AG09309 (cell line): ENCODE measurements at places on chromosomes 6 and 20.

- no peak for DNase-seq
These were observed 77.6 kb downstream of the RIN2 start for GRCh38 chr20:19835533-19836222.

DNA sequence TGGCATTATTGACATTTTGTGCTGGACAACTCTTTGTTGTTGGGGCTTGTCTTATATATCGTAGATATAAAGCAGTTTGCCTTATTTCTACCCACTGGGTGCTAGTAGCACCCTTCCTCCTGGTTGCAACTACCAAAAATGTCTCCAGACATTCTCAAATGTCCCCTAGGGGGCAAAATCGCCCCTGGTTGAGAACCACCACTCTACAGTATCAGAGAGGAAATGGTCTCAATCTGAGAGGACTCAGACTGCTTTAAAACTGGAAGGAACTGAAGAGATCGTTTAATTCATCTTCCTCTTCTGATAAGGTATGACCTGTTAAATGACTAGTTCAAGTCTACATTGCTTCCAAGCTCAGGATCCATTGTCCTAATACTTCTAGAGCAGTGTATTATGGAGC, 14.9 kb downstream of the SH3BGRL2 start:
- DNase-seq, result no peak

DNA sequence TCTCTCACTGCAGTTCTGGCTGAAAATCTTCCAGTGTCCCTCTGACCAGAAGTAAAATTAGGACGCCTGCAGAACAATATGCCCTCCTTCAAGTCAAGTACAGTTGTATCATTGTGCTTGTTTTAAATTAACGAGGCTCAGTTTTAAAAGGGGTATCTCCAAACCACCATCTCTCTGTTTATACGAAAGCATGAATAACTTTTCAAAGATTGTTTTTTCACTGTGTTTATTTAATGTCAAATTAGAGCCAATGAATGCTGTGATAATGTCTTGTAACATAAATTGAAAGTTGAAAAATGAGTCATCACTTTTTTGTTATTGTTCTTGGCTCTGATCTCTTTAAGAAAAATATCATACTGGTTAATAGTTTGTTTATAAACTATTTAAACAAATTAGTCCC, 230.7 kb upstream of the THEMIS start:
- no peak for DNase-seq

GRCh38 chr6:109939654-109940053, 38.5 kb upstream of the GPR6 start:
- DNase-seq, result no peak

DNA sequence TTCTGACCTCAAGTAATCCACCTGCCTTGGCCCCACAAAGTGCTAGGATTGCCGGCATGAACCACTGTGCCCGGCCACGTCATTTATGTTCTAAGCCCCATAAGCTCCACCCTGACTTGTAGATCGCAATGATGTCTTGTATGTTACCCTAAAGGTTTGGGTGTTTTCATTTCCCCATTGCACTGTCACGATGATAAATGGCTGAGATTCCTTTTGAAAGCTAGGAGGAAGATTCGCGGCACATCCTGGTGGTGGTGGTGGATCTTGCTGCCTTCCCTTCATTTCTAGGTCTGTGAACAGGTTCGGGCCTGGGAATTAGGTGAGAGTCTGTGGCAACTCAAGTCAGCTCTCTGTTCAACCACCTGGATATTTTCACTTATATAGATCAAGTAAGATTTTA, 28.3 kb downstream of the MUC22 start:
- DNase-seq, result no peak

- DNase-seq, result no peak
These were observed 42.7 kb downstream of the LRP11 start for GRCh38 chr6:149821492-149821891.

DNA sequence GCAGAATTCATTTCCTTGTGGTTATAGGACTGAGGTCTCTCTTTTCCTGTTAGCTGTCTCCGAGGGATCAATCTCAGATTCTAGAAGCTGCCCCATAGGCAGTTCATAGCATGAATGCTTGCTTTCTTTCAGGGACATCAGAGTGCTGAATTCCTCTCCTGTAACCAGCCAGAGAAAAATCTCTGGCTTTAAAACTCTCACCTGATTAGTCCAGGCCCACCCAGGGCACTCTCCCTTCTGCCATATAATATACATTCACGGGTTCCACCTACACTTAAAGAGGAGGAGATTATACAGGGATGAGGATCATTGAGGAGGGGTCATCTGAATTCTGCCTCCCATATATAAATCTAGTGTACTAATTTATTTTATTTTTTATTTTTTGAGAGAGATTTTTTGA, 2.1 kb upstream of the KCNS1 start:
- DNase-seq, result no peak

GRCh38 chr6:40732878-40733277, 145.7 kb upstream of the LRFN2 start:
- DNase-seq, result no peak

DNA sequence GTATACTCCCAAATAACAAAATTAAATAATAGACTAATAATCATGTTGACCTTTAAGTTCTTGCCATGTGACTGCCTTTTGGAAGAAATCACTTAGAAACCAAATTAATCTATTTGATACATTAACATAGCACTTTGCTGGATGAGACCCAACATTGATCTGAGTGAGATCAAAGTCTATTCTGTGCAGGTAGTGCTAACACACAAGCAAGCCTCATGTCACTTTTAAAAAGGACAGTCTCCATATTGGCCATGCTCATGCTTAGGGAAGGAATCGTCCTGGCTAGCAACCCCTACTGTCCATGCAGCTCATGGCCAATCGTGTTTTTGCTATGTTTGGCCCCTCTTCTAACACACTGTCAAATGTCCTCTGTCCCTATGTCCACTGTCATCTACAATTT, 35.8 kb upstream of the RNF217 start:
- no peak for DNase-seq

DNA sequence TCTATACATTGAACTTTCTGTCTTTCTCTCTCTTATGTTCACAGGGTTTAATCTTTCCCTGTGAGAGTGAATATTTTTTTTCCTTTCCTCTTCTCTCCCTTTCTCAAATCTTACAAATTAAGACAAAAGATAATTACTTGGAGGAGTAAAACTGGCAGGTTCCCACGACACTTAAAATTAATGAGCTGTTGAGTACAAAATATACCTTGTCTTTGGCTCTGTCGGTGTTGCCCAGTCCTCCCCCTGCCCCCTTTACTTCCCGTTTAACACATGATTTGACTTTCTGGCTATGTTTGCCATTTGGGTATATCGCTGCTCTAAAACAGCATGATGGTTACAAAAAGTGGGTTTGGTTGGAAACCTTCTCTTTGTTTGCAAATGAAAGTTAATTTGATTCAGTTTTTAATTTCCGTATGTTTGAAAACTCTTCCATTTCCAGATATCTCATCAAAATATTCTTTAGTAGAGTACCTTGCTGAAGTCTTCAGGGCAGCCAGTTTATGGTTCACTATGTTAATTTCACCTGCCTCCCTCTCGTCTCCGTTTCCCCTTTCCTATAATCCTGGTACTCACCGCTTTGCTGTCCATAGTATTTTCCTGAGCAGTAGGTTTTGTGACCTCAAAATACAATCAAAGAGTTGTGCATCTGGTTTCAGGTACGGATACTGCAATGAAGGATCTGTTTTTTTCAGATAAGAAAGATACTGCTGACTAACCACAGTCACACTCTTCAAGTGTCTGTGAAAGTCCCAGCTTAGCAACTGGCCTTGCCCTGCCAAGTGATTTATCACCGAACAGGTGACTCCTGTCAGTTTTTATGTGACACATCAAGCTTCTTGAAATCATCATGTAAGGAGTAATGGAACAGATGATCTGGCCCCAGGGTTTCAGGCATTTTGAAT, 181.2 kb downstream of the DTNBP1 start:
- DNase-seq, result no peak

DNA sequence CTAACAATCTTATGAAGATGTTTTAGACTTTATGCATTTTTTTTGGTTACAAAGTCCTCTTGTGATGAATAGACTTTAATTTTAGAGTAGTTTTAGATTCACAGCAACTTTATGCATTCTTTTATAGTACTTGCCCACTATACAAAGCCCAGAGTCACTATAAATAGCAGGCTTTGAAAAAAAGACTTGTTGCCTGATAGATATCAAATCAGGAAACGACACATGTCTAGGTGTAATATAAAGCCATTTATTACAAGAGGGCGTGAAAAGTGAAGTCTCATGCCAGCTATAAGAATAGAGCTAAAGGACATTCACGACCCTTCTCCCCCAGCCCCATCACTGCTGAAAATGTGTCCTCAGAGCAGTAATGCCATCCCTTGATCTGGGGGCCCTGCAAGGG, 78.0 kb upstream of the MRPS10 start:
- DNase-seq, result no peak

- no peak for DNase-seq
These were observed 21.5 kb upstream of the HLA-C start for GRCh38 chr6:31293343-31293742.

DNA sequence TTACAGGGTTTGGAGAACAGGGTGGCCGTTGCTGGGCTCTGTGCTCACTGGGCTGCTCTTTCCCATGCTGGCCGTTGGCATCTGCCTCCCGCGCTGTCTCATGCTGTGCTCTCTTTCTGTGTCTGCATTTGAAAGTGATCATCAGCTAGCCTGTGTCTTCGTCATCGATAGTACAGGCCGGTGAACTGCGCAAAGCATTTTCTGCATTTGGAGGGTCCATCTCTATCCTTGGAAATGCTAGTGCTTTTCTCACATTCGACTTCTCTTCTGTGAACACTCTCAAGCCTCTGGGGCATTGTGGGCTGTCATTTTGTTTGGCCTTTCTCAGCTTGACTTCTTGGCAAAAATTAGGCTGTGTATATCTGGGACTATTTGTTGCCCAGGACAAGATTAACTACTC, 6.8 kb upstream of the SNHG17 start:
- no peak for DNase-seq

DNA sequence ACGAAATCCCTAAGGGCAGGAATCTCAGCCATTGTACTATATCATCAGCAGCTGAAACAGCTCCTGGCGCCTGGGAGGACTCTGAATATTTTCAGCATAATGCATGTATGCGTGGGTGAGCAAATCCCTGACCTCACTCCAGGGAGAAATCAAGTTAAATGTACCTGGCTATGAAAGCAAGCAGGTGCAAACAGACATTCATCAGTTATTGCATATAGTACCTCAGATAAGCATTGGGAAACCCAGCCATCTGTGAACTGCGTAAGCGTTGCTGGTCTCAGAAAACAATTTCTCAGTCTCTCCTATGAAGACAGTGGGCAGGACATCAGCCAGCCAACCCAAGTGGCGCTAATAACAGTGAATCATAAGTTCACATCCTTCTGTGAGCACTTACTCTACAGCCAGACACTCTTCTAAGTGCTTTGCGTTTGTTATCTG, 622.6 kb downstream of the EPM2A start:
- DNase-seq, result no peak

DNA sequence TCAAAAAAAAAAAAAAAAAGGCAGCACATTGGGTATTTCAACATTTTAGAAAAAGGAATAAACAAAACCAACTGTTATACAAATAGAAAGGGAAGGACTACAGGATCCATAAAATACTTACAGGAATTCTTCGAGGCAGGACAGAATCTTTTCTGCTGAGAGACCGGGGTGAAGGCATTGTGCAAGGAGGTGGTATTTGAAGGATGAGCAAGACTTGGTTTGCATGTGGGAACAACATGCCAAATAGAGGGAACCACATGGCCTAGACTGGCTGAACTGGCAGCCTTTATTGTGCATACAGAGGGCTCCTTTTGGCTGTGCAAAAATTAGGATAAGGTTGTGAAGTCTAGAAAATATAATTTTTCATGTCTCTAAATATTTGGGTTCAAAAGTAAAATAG, 62.9 kb downstream of the SCAND1 start:
- DNase-seq, result peak; percentile 82

DNA sequence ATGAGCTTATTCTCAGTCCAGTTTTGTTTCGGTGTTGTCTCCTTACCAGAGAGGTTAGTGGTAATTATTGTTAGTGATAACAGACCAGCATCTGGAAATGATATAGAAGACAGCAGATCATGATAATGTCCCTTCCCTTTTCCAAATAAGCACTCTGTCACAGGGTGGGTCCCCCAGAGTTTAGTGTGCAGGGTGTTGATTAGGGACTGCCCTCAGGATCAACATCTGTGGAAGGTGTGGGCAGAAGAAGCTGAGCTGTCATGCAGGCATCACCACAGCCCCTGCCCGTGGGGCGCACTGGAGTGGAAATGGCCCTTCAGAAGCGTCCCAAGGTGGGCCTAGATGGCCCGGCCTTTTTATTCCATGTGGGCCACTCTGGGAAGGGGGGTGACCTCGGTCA, 67.6 kb upstream of the DTNBP1 start:
- no peak for DNase-seq

DNA sequence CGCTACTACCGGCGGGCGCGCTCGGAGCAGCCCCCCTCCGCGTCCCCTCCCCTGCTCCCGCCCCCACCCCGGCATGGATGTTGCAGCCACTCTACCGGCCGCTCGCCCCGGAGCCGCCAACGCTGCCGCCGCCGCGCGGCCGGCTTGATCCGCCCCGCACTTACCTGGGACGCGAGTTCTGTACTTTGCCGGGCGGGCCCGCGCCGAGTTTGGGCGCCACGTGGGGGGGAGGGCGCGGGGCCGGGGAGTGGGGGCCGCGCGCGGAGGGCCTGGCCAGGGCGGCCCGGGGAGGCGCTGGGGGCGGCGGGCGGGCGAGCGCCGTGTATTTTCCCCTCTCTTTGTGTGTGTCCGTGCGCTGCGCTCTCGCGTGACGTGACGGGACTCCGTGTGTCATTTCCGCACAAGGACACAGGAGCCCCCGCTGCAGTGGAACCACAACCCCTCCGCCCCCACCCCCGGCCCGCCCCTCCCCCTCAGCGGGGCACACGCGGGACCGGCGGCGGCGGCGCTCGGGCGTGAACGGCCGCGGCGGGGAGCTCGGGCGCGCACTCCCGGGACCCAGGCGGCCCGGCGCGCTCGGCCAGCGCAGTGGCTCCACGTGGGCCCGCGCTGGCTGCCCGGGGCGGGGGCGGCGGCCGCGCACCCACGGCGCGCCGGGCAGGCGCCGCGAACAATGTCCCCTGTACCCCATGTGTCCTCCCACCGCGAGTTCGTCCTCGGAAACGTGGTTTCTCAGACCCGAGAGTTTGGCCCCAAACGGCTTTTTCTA, at the start of gene BEND3:
Gene BEND3, minus strand, starts transcription at position 590 of the 769 bp plus-strand sequence. CDS start 16,230 bp downstream, outside the sequence.
- no peak for DNase-seq

DNA sequence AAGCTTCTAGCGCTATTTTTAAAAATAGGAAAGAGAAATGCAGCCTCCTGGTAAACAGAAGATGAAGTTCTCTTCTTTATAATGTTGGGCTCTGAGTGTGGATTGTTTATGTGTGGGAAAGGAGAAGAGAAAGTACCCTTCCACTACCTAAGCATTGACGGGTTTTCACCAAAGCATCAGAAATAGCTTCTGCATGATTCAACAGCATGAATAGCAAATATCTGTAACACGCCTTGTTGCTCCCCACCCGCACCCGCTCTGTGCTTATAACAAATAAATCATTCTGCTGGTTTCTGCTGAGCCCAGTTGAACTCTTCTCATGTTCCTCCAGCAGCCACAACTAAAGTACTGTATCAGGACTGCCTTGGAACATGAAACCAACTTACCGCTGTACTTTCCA, 20.7 kb downstream of the TXLNB start:
- DNase-seq, result no peak

- DNase-seq, result no peak
These were observed 39.7 kb downstream of the TGM2 start for GRCh38 chr20:38125157-38126056.
